ENCODE measurements at places on chromosomes 3 and 15. TPM values are rescaled to one million over a fixed set of nuclear protein-coding genes. Genes with fewer than 3 reads are reported as not detected.

Gene MAP2K5
- 15.1 TPM for polyA plus RNA-seq

Gene LDHAL6B
- 0.14 TPM for polyA plus RNA-seq

Gene DPH6
- 23.8 TPM for polyA plus RNA-seq

Gene CPN2
- not detected for polyA plus RNA-seq

Gene CCRL2
- 1.8 TPM for polyA plus RNA-seq

Gene FANCD2OS
- polyA plus RNA-seq = not detected

Gene RARRES1
- polyA plus RNA-seq = not detected

Gene BCHE
- polyA plus RNA-seq = not detected

Gene PP2D1
- polyA plus RNA-seq = 1.0 TPM

Gene CFAP20DC
- 0.58 TPM for polyA plus RNA-seq

Gene FILIP1L
- polyA plus RNA-seq = 0.29 TPM

Gene DOCK3
- polyA plus RNA-seq = 0.04 TPM

Gene IGF1R
- polyA plus RNA-seq = 3.6 TPM

Gene TAGLN3
- not detected for polyA plus RNA-seq

Gene MINAR1
- polyA plus RNA-seq = not detected

Gene FEZF2
- not detected for polyA plus RNA-seq

Gene WNT5A
- polyA plus RNA-seq = not detected

Gene IL17RE
- not detected for polyA plus RNA-seq

Gene FBN1
- 0.03 TPM for polyA plus RNA-seq

Gene TNNC1
- polyA plus RNA-seq = not detected

Gene TXNRD3
- polyA plus RNA-seq = 1.6 TPM

Gene ACSBG1
- polyA plus RNA-seq = 0.17 TPM

Gene PPP2R3A
- 0.34 TPM for polyA plus RNA-seq

Gene HESX1
- not detected for polyA plus RNA-seq

Gene SMARCC1
- polyA plus RNA-seq = 64.5 TPM

Gene CHL1
- polyA plus RNA-seq = 9.8 TPM

Gene PYGO1
- not detected for polyA plus RNA-seq

Gene ITGA11
- 0.04 TPM for polyA plus RNA-seq

Gene IL17RC
- polyA plus RNA-seq = 6.5 TPM

Gene ACKR4
- not detected for polyA plus RNA-seq

Gene VPS18
- 21.5 TPM for polyA plus RNA-seq

Gene SLC27A2
- 0.13 TPM for polyA plus RNA-seq

Gene ITIH1
- polyA plus RNA-seq = not detected

Gene EBLN2
- polyA plus RNA-seq = 2.6 TPM

Gene ATP10A
- not detected for polyA plus RNA-seq

Gene LRRIQ4
- not detected for polyA plus RNA-seq

Gene ADAMTS9
- polyA plus RNA-seq = not detected
